ENCODE measurements at places on chromosomes 4 and X.

DNA sequence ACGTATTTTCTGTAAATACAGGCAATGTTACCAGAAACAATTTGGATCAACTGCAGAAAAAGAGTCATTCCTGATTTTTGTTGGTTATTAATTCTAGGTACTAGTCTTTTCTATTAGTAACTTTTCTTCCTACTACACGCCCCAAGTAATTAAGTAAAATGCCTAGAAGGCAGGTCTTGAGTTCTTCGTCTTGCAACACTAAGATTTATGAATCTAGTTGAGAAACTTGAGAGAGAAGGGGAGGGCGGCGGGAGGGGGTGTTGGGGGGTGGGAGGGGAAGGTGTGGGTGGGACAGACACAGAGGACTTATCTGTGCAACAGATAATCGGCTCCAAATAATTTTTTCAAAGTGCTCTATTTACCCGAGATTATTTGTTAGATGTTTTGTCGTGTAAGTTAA is 3.0 kb downstream of the RAP2C start:
- no peak for DNase-seq

- DNase-seq, result no peak
These were observed 163.1 kb downstream of the ATG4A start for GRCh38 chrX:108254636-108255035.

GRCh38 chr4:49032440-49033161 is 46.5 kb downstream of the CWH43 start:
- DNase-seq, result no peak

- no peak for DNase-seq
These were observed 12.8 kb upstream of the ASMTL start for GRCh38 chrX:1465286-1466231.

DNA sequence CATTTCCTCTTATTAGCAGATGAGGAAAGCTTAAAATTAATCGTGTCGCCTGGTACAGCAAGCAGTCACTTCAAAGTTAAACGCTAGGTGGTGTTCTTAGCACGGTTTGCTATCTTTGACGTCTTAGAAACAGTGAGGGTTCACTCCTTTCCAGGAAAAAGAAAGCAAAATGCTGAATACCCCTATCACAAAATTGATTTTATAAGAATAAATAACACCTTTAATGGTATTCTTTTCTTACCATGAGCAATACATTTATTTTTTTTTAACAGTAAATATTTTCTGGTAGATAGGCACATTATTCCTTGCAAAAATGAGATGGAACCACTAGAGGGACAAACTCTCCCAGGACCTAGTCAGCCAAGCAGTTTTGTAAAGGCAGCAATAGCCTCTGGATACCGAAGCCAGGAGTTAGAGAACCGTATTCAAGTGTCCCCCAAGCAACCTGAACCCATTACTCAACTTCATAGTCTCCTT is 153.9 kb downstream of the KDR start:
- no peak for DNase-seq

DNA sequence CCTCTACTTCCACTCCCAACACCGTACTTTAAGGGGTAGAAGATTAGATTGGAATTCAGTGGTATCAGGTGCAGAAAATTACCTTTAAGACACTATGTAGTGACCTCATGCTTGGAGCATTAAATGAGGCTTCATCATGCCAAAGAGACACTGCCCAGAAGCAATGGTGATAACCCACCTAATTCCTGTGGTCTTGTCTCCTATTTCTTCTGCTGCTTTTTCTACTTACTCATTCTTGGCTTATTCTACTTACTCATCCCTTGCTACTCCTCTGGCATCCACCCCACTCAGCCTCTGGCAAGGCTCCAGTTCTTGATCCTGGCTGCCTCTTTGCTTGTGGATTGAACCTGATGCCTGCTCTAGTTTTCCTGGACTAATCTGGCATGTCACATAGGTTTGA is 62.3 kb upstream of the ADAMTS3 start:
- DNase-seq, result no peak

DNA sequence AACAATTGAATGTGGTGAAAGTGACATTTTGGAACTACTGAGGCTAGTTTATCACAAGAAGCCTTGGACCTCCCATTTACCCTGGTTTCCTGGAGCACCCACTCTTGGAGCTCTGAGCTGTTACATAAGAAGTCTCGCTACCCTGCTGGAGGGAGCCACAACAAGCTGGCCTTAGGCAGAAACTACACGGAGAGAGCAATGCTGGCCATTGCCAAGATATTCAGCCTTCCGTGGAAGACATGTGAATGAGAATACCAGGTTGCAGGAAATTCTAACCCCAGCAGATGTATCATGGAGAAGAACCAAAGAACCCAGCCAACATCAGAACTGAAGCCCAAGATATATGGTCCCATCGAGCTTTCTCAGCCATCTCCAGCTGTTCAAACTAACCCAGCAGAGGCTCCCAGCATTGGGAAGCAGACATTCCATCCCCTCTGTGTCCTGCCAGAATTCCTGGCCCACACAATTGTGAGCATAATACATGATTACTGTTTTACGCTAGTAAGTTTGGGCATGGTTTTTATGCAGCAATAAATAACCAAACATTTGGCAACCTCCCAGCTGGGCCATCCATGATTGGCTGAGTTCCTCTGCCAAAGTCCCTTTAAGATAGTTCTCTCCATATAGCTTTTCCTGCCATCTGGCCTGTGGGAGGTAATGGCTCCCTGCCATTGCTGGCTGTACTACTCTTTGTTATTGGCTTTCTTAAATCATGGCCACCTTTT is 17.9 kb upstream of the PDE5A start:
- no peak for DNase-seq

- DNase-seq, result no peak
These were observed 36.0 kb downstream of the TRIML1 start for GRCh38 chr4:188175288-188175687.

DNA sequence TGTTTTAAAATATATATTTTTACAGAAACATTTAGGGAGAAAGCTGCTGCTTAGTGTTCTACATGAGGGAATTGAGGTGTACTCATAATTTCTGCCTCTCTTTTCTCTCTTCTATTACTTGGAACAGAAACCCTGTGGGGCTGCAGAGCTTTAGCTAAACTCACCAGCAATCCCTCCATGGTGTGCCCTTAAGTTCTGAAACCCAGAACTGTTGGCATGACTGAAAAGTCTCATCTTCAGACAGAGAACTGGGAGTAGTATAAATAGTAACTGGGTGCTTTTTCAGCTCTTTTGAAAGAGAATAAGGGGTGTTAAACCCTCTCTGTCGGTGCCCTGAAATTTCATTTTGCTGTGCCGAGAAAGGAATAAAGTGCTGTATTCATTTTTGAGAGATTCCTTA is 294.9 kb upstream of the BOD1L1 start:
- no peak for DNase-seq

- no peak for DNase-seq
These were observed 99.8 kb upstream of the TEX13D start for GRCh38 chrX:124232523-124233201.

GRCh38 chr4:104815665-104816064 is 321.0 kb upstream of the CXXC4 start:
- DNase-seq, result no peak

GRCh38 chr4:157447195-157447594 is 226.7 kb downstream of the GRIA2 start:
- DNase-seq, result no peak

GRCh38 chr4:2352729-2353221 is 65.7 kb downstream of the ZFYVE28 start:
- no peak for DNase-seq

GRCh38 chr4:93841803-93842345 is 13.3 kb downstream of the ATOH1 start:
- DNase-seq, result no peak

- no peak for DNase-seq
These were observed 147.2 kb downstream of the AFF2 start for GRCh38 chrX:148647651-148648050.

GRCh38 chrX:143306991-143307937 is 210.0 kb downstream of the SPANXN3 start:
- no peak for DNase-seq

DNA sequence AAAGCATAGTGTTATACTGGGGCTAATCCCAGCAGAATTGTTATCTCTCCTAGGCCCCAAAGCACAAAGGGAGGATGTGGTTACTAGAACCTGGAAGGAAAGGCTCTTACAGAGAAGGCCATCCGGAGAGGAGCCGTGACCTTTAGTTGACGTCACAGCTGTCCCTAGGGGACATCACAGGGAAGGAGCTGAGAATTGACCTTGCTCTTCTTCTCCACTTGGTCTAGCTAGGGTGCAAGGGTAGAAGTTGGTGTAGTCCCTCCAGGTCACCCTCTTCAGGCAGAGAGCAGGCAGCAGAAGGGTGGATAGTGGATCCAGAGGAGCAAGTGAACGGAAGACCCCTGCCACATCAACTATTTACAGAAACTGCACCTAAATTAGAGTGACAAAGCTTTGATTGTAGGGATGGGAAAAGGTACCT is 22.8 kb upstream of the FGF2 start:
- no peak for DNase-seq

DNA sequence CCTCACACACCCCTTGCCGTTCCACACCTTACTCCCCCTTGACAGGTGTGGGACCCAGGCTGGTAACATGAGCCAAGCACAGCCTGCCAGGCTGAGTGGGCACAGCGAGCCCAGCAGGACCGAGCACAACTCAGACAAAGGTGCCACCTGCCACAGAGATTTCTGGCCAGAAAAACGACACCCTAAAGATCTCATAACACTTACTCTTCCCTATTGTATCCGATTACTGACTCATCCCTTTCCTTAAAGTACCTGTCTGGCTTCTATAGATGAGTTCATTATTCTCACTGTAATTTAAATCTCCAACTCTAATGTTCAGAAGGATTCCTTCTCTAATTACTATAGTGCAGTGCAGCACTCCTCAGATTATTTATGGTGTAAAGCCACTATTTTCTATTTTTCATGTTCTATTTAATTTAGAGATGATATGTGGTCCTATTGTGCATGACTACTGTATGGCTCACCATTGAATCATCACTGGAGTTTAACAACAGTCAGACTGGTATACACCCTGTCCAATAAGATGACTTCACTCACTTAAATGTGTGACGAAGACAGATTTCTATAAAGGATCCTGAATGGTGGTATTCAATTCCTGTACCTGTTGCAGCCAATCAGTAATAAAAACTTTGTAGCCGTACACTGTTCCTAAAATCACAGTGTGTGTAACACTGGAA is 7.6 kb upstream of the SYTL5 start:
- DNase-seq, result no peak

DNA sequence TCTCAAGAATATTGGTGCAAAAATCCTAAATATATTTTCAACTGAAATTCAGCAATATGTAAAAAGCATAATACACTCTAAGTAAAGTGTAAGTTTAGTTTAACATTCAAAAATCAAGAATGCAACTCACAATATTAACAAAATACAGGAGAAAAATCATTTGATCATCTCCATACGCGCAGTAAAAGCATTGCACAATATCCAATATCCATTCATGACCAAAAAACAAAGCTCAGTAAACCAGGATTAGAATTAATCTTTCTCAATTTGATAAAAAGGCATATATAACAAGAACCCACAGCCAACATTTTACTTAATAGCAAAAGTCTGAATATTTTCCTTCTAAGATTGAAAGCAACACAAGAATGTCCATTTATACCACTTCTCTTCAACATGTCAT is 48.3 kb upstream of the C4orf54 start:
- DNase-seq, result no peak

DNA sequence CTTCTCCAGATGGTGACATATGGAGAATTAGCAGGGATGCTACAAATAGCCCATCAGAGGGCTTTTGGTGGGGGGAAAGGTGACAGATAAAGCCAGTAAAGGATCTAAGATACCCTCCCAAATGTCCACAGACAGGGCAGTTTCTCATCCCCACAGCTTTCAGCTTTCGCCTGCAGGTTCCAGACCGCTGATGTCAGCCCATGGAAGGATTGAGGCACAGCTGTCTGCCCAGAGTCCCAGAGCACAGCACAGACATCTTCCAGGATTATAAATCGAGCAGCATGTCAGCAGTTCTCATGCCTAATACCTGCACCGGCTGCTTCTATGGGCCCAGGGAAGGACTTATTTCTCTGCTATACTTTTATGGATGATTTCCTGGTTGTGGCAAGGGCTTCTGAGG is 96.7 kb upstream of the MXRA5 start:
- no peak for DNase-seq

GRCh38 chr4:156945532-156945931 is 26.1 kb downstream of the PDGFC start:
- no peak for DNase-seq

GRCh38 chr4:19429684-19430083 is 822.0 kb upstream of the SLIT2 start:
- no peak for DNase-seq

DNA sequence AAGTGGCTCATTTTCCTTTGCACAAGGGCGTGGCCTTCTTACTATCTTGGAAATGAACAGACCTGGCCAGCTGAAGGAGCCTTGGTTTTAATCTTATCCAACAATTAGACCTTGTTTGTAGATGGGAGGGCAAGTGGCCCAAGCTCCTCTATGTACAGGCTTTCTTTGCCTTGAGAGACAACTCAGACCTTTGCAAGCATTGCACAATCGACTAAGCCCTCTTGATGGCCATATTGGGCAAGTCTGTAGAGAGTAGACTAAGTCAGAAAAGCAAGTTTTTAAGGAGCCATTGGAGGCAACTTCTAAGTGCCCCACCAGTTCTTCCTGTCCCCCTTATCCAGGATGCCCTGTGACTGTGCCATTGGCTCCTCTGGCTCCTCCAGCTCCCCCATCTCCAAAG is 7.0 kb upstream of the NAF1 start:
- no peak for DNase-seq

DNA sequence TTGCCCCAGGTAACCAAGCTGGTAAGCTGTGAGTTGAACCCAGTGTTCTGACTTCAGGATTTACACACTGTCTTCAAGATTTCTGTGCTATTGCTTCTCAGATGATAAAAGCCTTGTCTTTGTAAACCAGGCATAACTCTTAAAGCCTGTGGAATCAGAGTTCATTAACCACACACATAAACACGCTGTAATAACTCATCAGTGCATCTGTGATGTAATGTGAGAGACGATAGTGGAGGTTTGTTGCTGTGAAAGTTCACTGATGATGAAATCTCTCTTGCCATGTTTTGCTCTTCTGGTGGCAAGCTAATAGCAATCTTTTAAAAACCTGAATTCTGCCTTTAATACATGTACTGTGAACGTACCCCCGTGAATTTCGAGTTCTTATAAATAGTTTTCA is 41.5 kb downstream of the CLCN4 start:
- no peak for DNase-seq

Measured in stimulated activated CD8-positive, alpha-beta memory T cell treated with anti-CD3 and anti-CD28 coated beads, Interleukin-4, amount 100 ng/mL, for 4 hours (primary cell).